ENCODE measurements at places on chromosomes 16 and 17.

- no peak for DNase-seq
Observed at GRCh38 chr17:77854759-77855745, 103.5 kb upstream of the TNRC6C start.

GRCh38 chr17:2090210-2090641 is 35.3 kb downstream of the HIC1 start:
- DNase-seq, result peak; percentile 29

- DNase-seq, result no peak
Observed at GRCh38 chr17:78179372-78179771, 7.5 kb downstream of the TK1 start.

DNA sequence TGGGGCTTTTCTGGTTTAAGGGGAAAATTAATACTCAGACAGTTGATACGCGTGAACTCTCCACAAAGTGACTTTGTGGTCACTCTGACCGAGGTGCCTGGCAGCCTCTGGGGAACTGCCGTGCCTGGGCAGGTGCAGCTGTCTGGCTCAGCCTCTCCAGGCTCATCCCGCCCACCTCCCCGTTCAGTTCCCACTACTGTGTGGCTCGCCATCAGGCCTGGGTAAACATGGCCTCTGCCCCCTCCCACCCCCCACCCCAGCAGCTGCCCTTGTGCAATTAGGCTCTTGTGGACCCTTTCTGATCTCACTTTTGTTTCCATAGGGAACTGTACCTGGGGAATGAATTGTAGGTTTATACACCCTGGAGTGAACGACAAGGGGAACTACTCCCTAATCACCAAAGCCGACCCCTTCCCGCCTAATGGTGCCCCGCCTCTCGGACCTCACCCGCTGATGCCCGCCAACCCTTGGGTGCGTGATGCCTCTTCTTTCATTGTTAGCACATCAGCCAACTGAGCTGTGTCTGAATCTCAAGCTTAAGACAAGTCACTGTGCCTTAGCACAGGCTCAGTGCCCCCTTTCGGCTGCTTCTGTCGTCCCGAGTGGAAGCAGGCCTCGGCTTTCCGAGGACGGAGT is 27.8 kb downstream of the ZC3H18 start:
- DNase-seq, result no peak

GRCh38 chr17:49132317-49132698 is 261 bp upstream of the B4GALNT2 start:
- no peak for DNase-seq

- DNase-seq, result peak; percentile 57
Observed at GRCh38 chr17:32936894-32937500, 9.0 kb downstream of the TMEM98 start.

GRCh38 chr16:56988161-56988947 is 1.0 kb upstream of the NLRC5 start:
- DNase-seq, result no peak

GRCh38 chr17:37841232-37841631 is 83.0 kb upstream of the TBC1D3K start:
- no peak for DNase-seq

Data from stimulated activated CD4-positive, alpha-beta T cell treated with anti-CD3 and anti-CD28 coated beads, Interleukin-4, amount 100 ng/mL, for 4 hours (primary cell).